ENCODE measurements at places on chromosomes 4 and X.

DNA sequence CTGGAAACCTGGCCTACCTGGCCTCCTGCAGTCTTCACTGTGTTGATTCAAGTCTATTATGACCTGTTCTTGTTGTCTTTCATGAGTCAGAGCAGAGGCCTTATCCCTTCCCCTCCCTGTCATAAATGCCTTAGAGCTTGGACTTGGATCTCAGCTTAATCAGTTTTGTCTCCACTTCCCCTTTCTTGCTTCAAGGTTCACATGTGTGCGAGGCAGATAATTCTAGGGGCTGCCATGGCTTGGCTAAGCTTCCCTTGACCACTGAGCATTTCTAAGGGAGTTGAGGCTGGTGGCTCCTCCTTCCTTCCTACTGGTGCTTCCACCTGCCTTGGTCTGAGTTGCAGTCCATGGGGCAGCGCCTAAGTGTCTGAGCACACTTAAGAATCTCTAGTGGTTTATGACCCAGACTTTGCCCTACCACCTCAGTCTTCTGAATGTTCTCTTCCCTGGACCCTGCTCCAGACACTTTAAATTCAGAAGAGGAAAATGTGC, 1.7 kb upstream of the HEPH start:
- no peak for DNase-seq
- H3K4me1 ChIP-seq: peaks cover 6% of the 10 kb centered on the region
- H3K36me3 ChIP-seq: no peaks in the 10 kb centered on the region
- no peak overlapping the region for H3K27ac ChIP-seq
- H3K27me3 ChIP-seq: no peaks in the 10 kb centered on the region

DNA sequence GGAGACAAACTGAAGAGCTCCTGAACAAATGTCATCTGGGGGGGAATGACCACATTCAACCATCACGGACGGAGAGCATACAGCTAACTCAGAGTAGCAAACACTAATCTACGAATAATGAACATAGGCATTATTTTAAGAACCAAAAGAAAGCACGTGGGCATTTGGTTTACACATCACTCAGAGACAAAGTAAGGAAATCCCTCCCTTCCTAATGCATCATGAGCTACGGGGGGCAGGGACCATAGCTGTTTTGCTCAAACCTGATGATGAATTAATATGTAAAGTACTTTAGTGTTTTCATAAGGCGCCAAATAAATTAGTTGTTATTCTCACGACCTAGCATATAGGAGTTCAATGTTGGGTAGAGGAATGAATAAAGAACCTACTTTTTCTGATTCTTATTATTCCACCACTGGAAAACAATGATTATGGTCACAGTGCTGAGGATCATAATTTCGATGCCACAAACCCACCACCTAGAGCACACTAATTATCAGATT, 11.7 kb upstream of the TMEM156 start:
- peak overlapping the region; percentile 89 for H3K4me3 ChIP-seq
- peaks cover 15% of the 10 kb centered on the region for H3K4me1 ChIP-seq
- H3K27me3 ChIP-seq: no peaks in the 10 kb centered on the region
- no peaks in the 10 kb centered on the region for H3K36me3 ChIP-seq
- peak overlapping the region; percentile 83 for H3K27ac ChIP-seq
- DNase-seq: no peak

DNA sequence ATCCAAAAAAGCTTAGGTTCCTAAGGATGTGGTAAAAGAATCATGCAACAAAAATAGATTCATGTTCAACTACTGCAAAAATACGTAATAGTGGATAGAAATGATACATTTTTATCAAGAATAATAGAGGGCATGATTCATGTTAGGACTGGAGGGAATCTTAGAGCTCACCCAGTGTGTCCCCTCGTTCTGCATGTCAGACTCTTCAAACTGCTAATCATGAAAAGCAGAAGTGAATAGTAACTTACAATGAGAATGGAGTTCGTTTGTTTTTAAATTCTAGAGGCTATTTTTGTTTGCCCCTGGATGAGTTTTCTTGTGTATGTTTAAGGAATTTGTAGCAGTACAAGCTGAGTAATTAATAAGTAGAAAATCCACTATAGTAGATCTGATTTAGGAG, 79.4 kb downstream of the MSL3 start:
- no peaks in the 10 kb centered on the region for H3K27me3 ChIP-seq
- DNase-seq: no peak
- no peaks in the 10 kb centered on the region for H3K36me3 ChIP-seq
- H3K4me1 ChIP-seq: no peaks in the 10 kb centered on the region

GRCh38 chr4:91935217-91935616, 368.5 kb upstream of the GRID2 start:
- no peaks in the 10 kb centered on the region for H3K36me3 ChIP-seq
- no peak overlapping the region for H3K27ac ChIP-seq
- H3K4me3 ChIP-seq: no peak overlapping the region
- DNase-seq: no peak
- H3K27me3 ChIP-seq: no peaks in the 10 kb centered on the region

- no peaks in the 10 kb centered on the region for H3K4me1 ChIP-seq
- H3K4me3 ChIP-seq: no peak overlapping the region
- H3K27me3 ChIP-seq: no peaks in the 10 kb centered on the region
- no peak for DNase-seq
- H3K36me3 ChIP-seq: no peaks in the 10 kb centered on the region
These were observed 73.7 kb upstream of the H2AZ1 start for GRCh38 chr4:100023800-100024199.

- no peak overlapping the region for H3K4me3 ChIP-seq
- no peak overlapping the region for H3K27ac ChIP-seq
- no peaks in the 10 kb centered on the region for H3K27me3 ChIP-seq
These were observed 904.1 kb downstream of the RPA4 start for GRCh38 chrX:97787849-97788248.

- no peak overlapping the region for H3K27ac ChIP-seq
- H3K4me1 ChIP-seq: no peaks in the 10 kb centered on the region
- no peak for DNase-seq
- no peaks in the 10 kb centered on the region for H3K36me3 ChIP-seq
- H3K4me3 ChIP-seq: no peak overlapping the region
- no peaks in the 10 kb centered on the region for H3K27me3 ChIP-seq
These were observed 65.1 kb downstream of the KDM6A start for GRCh38 chrX:44938111-44938510.

DNA sequence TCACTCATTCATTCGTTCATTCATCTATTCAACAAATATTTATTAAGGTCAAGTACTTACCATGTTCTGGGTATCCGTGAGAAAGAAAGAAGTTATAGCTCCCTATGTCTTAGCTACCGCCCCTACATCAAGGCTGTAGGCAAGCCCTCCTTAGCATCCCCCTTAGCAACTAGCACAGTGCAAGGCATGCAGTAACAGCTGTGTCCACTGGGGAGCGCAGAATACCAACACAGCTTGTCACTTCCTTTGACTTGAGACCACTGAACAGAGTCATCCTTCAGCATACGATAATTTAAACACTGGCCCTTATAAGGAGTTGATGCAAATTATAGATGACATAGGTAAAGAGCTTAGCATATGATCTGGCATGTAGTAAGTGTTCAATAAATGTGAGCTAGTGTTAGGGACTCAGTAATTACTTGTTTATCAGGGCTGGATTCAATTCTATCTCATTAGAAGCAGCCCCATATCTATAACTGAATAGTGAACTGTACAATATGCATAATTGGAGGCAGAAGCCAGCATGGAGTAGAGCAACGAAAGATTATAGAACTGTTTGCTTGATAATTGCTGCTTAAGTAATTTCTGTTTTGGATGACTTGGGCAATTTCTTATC, 8.7 kb downstream of the KIAA1210 start:
- H3K36me3 ChIP-seq: no peaks in the 10 kb centered on the region
- H3K27ac ChIP-seq: no peak overlapping the region
- no peaks in the 10 kb centered on the region for H3K4me1 ChIP-seq
- DNase-seq: peak; percentile 1
- H3K4me3 ChIP-seq: no peak overlapping the region
- H3K27me3 ChIP-seq: no peaks in the 10 kb centered on the region

DNA sequence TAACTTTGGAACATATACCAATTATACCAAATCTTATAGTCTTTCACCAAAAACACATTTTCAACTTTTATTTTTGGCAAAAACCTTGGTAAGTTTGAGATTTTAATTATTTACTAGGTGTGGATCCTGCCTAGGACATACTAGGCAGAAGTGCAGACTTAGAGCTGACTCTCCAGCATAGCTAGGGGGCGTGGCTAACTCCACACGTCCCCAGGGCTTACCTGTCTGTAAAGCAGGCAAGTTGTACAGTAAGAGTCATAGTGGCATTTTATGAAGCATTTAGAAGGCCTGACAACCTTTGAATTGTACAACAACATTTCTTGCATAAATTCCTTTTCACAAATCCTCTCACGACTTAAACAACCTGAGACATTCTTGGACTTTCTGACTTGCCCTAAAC, 19.2 kb upstream of the GRPEL1 start:
- no peak overlapping the region for H3K27ac ChIP-seq
- no peak for DNase-seq
- H3K36me3 ChIP-seq: no peaks in the 10 kb centered on the region
- no peaks in the 10 kb centered on the region for H3K27me3 ChIP-seq
- peaks cover 3% of the 10 kb centered on the region for H3K4me1 ChIP-seq

- no peak overlapping the region for H3K27ac ChIP-seq
- H3K36me3 ChIP-seq: no peaks in the 10 kb centered on the region
- H3K4me1 ChIP-seq: no peaks in the 10 kb centered on the region
- H3K27me3 ChIP-seq: no peaks in the 10 kb centered on the region
- H3K4me3 ChIP-seq: no peak overlapping the region
These were observed 1326.3 kb downstream of the C4orf33 start for GRCh38 chr4:130422261-130422660.

DNA sequence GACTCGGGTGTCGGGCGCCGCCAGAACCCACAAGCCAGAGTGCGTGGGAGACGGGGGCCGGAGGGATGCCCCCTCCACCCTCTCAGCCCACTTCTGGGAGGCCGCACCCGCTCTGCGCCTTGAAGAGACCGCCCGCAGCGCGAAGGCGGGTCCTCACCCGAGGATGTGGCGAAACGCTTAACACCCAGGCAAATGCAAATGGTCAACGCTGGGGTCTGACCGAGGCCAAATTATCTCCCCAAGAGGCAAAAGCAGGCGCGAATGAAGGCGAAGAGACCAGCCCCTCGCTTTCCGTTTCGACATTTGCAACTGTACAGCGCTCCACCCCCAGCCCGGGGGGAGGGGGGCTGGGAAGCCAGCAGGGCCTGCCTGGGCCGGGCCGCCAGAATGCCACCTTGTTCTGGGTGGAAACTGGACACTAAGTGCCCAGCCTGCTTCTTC, 137.7 kb upstream of the ZIC3 start:
- peaks cover 7% of the 10 kb centered on the region for H3K4me1 ChIP-seq
- peak overlapping the region; percentile 74 for H3K4me3 ChIP-seq
- no peak overlapping the region for H3K27ac ChIP-seq

DNA sequence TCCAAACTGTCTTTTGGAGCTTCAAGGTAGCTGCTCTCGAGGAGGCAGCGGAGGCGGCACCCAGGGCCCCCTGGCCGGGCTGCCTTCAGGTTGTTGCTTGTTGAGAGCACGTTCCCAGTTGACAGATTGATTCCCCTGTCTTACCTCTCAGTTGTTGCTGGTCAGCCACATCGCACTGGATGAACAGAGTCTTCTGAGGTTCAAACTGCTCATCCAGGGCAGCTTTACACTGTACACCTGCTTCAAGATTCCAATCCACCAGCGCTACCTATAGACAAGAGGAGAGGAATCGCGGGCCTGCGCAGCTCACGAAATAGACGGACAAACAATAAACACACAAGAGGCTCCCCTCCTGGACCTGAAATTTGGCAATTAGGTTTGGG, 497 bp downstream of the HPGD start:
- H3K4me1 ChIP-seq: peaks cover 2% of the 10 kb centered on the region
- DNase-seq: no peak
- no peak overlapping the region for H3K27ac ChIP-seq
- peak overlapping the region; percentile 78 for H3K4me3 ChIP-seq

DNA sequence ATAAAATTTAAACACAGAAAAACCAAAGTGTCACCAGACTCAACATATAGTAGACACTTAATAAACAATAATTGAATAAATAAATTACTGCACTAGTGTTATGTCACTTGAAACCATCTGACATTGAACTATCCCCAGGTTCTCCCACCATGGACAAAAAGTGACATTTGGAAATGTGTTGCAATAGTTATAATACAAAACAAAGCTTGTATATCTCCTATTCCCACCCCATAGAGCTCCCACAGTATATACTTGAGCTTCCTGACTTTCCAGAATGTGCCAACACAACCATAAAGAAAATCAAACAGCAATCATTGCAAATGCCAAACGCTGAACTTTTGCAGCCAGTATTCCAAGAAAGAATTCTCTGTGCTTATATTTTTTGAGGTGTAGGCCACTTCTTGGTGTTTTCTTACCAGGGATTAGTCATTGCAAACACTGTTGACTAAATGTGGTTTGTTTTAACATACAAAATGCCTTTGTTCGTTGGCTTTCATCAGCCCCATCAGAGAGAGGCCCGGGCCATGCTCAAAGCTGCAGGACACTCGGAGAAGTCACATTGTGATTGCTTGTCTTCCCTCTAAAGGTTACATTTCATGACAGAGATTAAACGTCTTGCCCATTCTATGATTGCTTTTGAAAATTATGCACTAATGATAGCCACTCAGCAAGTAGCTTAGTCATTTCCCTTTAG, 33.8 kb downstream of the PPARGC1A start:
- no peak overlapping the region for H3K27ac ChIP-seq
- DNase-seq: no peak
- no peaks in the 10 kb centered on the region for H3K4me1 ChIP-seq
- no peaks in the 10 kb centered on the region for H3K27me3 ChIP-seq

DNA sequence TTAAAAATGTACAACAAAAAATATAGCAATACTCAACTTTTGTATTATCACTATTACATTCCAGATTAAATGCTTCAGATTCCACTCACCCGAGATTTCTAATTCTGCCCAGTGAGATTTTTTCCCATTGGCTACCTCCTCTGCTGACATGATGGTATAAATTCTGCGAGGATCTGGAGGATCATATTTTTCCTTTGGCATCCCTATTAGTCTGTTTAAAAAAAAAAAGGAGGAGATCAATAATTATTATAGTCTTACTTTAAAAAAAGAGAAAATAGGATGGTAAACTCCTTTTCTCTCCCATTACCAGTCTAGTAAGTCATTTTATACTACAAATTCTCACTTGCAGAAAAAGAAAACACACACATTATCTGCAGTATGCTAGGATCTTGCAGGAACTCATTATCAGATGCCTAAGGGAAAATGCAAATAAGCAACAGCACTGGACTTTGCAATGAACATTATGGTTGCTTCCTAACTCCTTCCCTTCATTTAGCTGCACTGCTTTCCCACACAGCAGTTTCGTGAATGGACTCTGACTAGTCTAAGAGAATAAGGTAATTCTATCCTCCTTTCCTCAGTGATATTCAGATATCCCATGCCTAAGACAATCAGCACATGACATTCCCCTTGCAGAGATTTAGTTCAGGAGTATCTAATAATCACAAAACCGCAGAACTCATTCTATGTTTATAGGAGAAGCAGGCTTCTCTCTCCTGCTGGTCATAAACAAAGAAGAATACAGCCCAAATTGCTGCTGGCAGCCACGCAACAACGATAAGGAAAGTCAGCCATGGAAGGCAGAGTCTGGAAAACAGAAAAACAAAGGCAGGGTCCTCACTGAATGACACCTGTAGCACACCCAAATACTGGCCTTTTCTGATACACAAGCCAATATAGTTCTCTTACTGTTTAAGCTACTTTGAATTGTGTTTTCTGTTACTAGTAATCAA, 42.7 kb downstream of the CNOT6L start:
- no peak overlapping the region for H3K27ac ChIP-seq
- no peaks in the 10 kb centered on the region for H3K36me3 ChIP-seq
- H3K4me3 ChIP-seq: no peak overlapping the region
- H3K27me3 ChIP-seq: no peaks in the 10 kb centered on the region
- no peak for DNase-seq
- H3K4me1 ChIP-seq: peaks cover 9% of the 10 kb centered on the region

- DNase-seq: no peak
- no peaks in the 10 kb centered on the region for H3K36me3 ChIP-seq
- H3K4me1 ChIP-seq: no peaks in the 10 kb centered on the region
- H3K27me3 ChIP-seq: no peaks in the 10 kb centered on the region
- no peak overlapping the region for H3K27ac ChIP-seq
These were observed 24.2 kb downstream of the GPRIN3 start for GRCh38 chr4:89283226-89284009.
